ENCODE measurements at places on chromosomes 7 and 10. TPM values are rescaled to one million over a fixed set of nuclear protein-coding genes. Genes with fewer than 3 reads are reported as not detected.
A peak's percentile ranks its signal among the peaks of the same experiment; 100 is the strongest.

DNA sequence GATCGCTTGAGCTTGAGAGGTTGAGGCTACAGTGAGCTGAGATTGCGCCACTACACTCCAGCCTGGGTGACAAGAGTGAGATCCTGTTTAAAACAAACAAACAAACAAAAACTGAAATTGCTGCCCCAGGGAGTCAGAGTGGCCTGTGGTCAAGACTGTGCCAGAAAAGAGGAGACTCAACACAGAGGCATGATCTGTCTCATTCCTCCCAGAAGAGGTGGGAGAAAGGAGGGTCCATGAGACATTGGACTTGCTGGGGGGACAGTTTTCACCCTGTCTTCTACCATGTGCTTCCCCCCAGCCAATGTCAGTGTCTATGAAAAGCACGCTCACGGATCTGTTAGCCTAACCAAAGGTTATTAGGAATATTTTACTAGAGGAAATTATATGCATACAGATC is 3.2 kb downstream of the ZNF853 start:
- DNase-seq = no peak

DNA sequence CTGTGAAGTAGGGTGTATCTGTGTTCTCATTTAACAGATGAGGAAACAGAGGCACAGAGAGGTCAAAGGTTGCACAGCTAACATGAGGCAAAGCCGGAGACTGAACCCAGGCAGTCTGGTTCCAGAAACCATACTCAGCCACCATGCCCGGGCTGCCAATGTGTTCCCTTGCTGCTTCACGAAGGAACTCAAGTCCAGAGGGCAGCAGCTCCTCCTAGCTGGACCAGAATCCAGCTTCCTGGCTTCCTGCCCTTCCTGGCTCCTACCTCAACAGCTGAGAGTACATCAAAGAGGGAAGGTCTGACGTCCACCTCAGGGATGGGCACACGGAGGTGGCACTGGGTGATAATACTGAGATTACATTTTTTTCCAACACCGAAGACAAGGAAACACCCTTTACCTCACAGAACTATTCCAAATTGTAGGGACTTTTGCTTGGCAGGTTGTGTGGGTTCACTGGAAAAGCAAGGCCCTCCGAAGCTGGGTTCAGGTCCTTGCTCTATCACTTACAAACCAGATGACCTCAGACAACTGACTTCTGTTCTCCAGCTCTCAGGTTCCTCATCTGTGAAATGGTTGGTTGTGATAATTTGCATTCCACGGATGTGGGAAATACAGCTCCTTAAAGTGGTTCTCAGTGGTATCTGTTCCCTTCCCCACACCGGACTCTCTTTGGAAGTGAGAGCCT is 154.1 kb upstream of the ZMIZ1 start:
- DNase-seq = no peak

GRCh38 chr10:17648243-17649035 is 4.5 kb downstream of the STAM start:
- peak; percentile 47 for DNase-seq

- DNase-seq = no peak
Observed at GRCh38 chr10:49394933-49395740, 752 bp downstream of the DRGX start.

DNA sequence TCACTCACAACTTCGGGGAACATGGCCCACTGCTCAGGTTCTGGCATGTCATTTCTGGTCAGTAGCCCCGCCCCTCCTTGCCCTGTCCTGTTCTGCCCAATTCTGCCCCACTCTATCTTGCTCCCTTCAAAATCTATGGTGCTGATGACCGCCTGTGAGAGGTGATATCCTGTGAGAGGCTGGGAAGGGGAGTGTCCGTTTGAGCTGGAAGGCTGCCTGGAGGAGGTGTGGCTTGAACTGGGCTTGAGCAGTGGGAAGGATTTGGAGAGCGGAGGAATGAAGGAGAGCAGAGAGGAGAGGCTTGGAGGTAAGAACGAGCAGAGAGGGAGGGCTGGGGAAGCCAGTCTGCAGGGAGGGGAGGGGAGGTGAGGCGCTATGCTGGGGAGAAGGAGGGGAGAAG is 145.3 kb downstream of the RPS24 start:
- no peak for DNase-seq

- DNase-seq = no peak
Observed at GRCh38 chr7:101558742-101559325, 70.3 kb downstream of the MYL10 start.

DNA sequence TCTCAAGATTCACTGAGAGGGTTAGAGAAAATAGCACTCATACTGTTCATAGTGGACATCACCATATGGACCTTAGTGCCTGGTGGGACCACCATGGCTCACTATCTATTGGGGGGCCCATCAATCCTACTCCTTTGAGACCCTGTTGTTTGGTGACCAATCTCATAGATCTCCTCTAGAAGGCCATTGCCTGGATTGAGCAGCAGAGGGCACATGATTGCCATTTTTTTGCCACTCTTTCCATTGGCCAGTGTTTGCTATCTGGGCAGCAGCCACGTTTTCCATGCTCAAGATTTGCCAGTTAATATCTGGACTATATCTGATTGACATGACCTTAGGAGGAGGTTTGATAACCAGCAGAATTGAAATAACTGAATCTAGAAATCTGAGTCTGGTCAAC is 244.5 kb downstream of the ITGB1 start:
- DNase-seq = no peak

DNA sequence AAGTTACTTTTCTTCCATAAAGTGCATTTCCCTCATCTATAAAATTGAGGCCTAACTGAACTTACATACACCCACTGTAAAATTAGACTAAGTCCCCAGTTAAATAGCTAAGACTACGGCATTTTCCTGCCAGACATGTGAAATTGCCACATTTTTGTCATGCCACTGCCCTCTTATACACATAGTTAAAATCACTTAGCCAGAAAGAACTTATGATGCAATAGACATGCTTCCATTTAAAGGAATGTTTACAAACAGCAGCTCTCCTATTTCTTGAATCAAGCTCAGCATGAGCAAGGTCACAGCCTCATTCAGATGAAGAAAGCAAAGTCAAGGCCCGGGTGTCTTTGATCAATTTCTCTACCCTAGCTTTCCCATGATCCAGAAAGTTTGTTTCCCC is 175.7 kb downstream of the LRRN3 start:
- DNase-seq = no peak

Gene PLXDC2
- 38.0 TPM for total RNA-seq

Gene ATP6V0A4
- not detected for total RNA-seq

Data from hematopoietic multipotent progenitor cell (in vitro differentiated cells).